Posterior vena cava (tissue), 2 donors: ENCODE measurements at places on chromosomes 5 and 9. TPM values are rescaled to one million over a fixed set of nuclear protein-coding genes. Genes with fewer than 3 reads are reported as not detected.
A peak's percentile ranks its signal among the peaks of the same experiment; 100 is the strongest.

Gene PCSK1
- 13.8 TPM for total RNA-seq

Gene NR4A3
- 49.8 TPM for total RNA-seq

Gene ERP44
- total RNA-seq: 18.5 TPM

Gene SH3RF2
- 4.5 TPM for total RNA-seq

Gene BTNL8
- not detected for total RNA-seq

Gene SLIT3
- 67.1 TPM for total RNA-seq

Gene PCDHA10
- total RNA-seq: 0.52 TPM

Gene ORM1
- 1.8 TPM for total RNA-seq

Gene CNTNAP3B
- 11.8 TPM for total RNA-seq

Gene GRM6
- total RNA-seq: not detected

DNA sequence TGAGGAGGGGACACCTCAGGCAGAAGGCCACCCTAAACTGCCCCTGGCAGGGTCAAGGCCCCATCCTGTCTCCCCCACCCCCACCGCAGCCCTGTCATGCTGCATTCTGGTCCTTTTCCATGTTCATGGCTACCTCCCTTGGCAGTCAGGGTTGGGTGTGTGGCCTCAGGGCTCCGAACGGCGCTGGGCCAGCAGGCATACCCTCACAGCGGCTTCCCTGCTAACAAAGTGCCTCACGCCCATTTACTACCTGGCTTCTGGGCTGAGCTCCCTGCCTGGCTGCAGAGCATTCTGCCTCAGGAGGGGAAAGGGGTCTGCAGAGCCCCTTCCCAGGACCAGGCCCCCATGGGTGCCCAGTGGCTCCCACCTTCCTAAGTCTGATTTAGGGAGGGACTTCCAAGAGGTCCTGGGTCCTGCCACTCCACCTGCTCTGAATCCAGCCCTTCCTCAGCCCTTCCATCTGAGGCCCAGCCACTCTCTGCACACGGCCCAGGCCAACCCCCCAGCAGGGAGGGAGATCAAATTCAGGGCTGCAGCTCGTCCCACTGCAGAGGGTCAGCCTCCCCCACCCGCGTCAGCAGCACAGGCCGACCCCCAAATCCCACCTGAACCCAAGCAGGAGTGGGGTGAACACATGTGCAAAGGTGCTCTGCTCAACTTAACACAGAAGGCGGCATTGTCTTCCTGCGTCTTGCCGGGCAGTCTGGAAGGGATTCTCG, 115.9 kb upstream of the PHYKPL start:
- DNase-seq: peak; percentile 52

GRCh38 chr9:33233626-33234342, 6.2 kb upstream of the SPINK4 start:
- DNase-seq: no peak

GRCh38 chr5:115963566-115963965, 1.3 kb downstream of the LVRN start:
- no peak for DNase-seq

GRCh38 chr5:44051591-44051990, 337.6 kb downstream of the FGF10 start:
- no peak for DNase-seq

DNA sequence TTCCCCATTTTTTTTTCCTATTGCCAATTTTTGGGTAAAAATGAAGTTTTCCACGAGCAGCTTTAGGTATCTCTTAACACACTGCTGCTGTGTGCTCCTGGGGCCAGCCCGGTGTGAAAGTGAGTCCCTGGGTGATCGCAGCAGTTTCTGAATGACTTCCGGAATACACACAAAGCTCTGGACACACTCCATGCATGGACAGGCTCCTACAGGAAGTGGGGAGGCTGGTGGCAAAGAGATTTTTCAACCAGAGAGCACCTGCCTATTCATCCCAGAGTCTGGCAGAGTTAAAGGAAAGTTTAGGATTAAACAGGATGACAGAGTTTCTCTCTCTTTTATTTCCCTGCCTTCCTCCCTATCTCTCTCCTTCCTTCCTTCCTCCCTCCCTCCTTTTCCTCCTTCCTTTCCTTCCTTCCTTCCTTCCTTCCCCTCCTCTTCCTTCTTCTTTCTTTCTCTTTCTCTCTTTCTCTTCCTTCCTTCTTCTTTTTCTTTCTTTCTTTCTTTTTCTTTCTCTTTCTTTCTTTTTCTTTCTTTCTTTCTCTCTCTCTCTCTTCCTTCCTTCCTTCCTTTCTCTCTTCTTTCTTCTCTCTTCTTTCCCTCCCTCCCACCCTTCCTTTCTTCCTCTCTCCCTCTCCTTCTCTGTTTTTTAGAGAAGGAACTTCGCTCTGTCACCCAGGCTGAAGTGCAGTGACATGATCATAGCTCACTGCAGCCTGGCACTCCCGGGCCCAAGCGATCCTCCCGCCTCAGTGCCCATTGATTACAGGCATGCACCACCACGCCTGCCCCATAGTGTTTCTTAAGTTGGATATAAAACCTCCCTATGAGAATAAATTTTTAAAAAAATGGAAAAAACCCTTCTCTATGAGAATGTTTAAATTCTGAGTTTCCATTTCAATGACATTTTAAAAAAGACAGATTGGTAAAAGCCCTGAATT, 38.7 kb upstream of the UBTD2 start:
- peak; percentile 32 for DNase-seq

DNA sequence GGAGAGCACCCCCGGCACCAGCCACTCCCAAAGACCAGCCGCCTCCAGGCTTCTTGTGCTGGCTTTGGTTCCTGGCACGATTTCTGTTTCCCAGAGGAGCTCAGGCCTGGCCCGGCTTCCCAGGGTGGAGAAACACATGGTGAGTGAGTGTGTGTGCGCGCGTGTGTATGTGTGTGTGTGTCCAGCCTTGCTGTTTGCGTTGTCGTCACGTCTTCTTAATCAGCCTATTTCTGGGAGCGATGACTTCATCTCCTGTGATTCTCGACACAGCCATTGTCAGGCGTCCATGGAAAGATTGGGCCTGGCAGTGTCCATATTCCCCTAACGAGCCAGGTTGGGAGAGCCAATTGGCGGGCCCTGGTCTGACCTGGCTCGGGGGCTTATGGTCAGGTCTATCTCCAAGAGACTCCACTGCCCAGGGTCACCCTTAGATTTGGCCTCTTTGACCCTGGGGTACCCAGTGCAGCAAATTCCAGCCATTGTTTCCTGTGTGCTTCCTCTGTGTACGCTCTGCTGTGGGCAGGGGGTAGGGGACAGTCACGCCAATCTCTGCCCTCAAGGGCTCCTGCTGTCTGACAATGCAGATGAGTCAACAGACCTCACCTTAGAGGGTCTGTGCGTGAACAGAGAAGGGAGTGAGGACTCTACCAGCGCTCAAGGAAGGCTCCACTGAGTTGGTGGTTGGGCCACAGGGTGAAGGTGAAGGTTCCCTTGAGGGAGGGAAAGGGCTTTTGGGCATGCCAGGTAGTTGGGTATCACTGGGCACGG, 73.8 kb downstream of the DAB2IP start:
- peak; percentile 98 for DNase-seq

DNA sequence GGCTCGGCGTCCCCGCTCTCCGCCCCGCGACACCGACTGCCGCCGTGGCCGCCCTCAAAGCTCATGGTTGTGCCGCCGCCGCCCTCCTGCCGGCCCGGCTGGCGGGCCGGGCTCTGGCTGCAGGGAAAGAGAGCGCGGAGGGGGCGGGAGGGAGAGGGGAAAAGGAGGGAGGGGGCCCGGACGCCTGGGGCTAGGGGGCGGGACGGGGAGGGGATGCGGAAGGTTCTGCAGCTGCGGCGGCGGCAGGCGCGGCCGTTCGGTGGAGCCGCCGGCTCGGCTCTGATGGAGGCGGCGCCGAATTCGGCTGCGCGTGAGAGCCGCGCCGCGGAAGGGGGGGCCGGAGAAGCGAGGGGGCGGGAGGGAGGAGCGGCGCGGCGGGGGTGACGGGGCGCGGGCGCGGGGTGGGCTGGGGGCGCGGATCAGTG, at the start of gene MARCHF11:
Gene MARCHF11, minus strand, starts transcription at position 281 of the 425 bp plus-strand sequence. Its CDS starts 216 bp downstream, at position 65.
- no peak for DNase-seq

DNA sequence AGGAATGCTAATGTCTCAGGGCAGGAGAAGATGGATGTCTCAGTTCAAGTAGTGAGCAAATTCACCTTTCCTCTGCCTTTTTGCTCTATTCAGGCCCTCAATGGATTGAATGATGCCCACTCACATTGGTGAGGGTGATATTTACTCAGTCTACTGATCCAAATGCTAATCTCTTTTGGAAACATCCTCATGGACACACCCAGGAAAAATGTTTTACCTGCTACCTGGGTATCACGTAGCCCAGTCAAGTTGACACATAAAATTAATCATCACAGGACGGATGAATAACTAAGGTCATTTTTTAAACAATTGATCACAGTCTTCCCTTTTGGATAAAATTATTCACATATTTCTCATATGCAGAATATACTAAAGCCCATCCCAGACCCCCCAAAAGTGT, 63.0 kb upstream of the JAK2 start:
- DNase-seq: no peak

DNA sequence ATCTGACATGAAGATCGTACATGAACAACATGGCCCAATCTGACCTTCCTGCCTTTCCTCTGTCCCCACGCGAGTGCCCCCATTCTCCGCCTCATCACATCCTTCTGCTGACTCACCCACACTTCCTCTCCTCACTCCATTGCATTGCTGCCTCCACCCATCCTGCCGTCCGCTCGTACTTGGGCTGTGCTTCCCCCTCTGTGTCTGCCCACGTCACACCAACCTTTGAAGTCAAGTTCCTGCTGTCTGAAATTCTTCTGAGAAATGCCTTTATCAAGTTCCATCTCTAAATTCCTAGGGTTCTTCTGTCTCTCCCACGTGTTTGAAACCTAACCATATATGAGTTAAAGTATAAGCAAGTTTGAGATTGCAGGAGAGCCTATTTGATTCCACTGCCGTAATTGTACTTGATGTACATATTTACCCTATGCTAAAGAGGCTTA, 18.0 kb upstream of the STARD4 start:
- DNase-seq: peak; percentile 93
